ENCODE measurements at places on chromosomes 1 and 21. TPM values are rescaled to one million over a fixed set of nuclear protein-coding genes. Genes with fewer than 3 reads are reported as not detected.

The CLCA4 gene
- not detected for total RNA-seq

GRCh38 chr21:31576428-31576827 is 83.1 kb upstream of the SOD1 start:
- no peak overlapping the region for H3K27ac ChIP-seq
- DNase-seq, result no peak
- peaks cover 15% of the 10 kb centered on the region for H3K4me1 ChIP-seq

The OR4F16 gene
- not detected for total RNA-seq

The TOR1AIP2 gene
- total RNA-seq, result 76.2 TPM
